ENCODE measurements at places on chromosomes 6 and 20.

- no peak for DNase-seq
- no peak overlapping the region for H3K27ac ChIP-seq
- no peak overlapping the region for H3K4me3 ChIP-seq
- H3K27me3 ChIP-seq, result no peaks in the 10 kb centered on the region
Observed at GRCh38 chr6:126526996-126527606, 187.2 kb downstream of the CENPW start.

DNA sequence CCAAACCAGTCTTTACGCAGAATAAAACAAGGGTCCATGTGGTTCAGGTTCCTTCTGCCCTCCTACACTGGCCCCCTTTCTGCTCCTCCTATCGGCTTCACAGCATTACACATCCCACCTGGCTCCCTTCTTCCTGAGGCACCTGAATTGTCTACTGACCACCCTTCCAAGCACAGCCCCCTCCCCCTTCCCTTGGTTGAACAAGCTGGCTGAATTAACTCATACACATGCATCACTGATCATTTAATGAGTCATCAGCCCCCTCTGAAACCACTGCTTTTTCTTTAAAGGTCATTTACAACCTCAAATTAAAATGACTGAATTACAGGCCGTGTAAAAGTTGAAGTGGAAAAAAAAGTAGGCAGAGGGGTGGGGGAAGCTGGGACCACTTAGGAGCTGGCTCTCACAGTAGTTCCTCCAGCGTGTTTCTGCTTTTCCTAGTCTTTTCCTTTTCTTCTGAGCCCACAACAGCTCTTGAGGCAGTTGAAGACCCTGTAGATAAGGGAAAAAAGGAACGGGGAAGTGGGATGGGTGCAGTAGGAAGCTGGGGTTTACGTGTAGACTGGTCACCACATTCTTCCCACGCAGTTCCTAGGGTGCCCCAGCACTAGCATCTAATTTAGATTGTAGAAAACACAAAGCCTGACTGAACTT, 67.6 kb downstream of the FYN start:
- peaks cover 5% of the 10 kb centered on the region for H3K36me3 ChIP-seq
- H3K27ac ChIP-seq, result peak overlapping the region; percentile 73
- H3K4me1 ChIP-seq, result peaks cover 55% of the 10 kb centered on the region
- H3K4me3 ChIP-seq, result no peak overlapping the region

- no peaks in the 10 kb centered on the region for H3K4me1 ChIP-seq
- no peak overlapping the region for H3K4me3 ChIP-seq
- H3K27ac ChIP-seq, result no peak overlapping the region
- no peaks in the 10 kb centered on the region for H3K36me3 ChIP-seq
- no peaks in the 10 kb centered on the region for H3K27me3 ChIP-seq
- DNase-seq, result no peak
Observed at GRCh38 chr6:146410851-146411595, 132.6 kb upstream of the RAB32 start.

DNA sequence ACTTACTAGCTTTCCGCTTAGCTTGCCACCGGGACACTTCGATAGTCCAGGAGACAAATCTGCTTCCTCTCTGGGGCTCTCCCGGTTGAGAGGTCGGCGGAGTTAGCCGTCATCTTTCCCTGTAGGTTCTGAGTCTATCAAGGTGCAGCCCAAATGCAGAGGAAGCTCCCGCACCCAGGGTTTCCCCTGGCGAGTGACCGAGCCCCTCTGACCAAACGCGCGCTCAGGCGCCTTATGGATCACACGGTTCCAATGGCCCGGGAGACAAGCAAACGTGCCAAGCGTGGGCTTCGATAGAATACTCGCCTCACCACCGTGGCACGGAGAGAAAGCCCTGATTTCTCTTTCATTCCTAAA, 15.8 kb upstream of the FOXC1 start:
- no peak for DNase-seq
- no peak overlapping the region for H3K4me3 ChIP-seq
- peaks cover 15% of the 10 kb centered on the region for H3K27me3 ChIP-seq
- H3K27ac ChIP-seq, result no peak overlapping the region

GRCh38 chr6:27795697-27796494, 116.3 kb downstream of the OR2B2 start:
- H3K27ac ChIP-seq, result no peak overlapping the region
- no peaks in the 10 kb centered on the region for H3K27me3 ChIP-seq
- no peaks in the 10 kb centered on the region for H3K36me3 ChIP-seq

- no peak overlapping the region for H3K4me3 ChIP-seq
- no peaks in the 10 kb centered on the region for H3K4me1 ChIP-seq
- no peaks in the 10 kb centered on the region for H3K36me3 ChIP-seq
- H3K27ac ChIP-seq, result no peak overlapping the region
Observed at GRCh38 chr6:138728662-138729061, 44.9 kb upstream of the CCDC28A start.

DNA sequence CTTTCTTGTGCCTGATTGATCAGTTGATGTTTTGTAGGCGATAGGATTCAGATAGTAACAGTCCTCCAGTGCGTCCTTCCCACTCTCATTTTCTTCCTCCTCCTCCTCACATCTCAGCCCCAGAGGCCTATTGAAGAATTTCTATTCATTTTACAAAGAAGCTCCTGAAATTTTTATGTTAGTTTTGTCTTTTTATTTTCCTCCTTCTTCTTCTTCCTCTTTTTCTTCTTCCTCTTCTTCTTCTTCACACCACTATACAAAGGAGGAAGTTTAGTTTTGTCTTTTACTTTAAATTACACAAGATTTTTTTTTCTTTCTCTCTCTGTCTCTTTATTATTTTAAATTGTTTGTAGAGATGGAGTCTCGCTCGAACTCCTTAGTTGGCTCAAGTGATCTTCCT, 19.1 kb downstream of the BTN2A1 start:
- H3K27ac ChIP-seq, result no peak overlapping the region
- no peak overlapping the region for H3K4me3 ChIP-seq
- H3K36me3 ChIP-seq, result no peaks in the 10 kb centered on the region

All from effector memory CD4-positive, alpha-beta T cell (primary cell).